ENCODE measurements at places on chromosomes 2 and 18.

DNA sequence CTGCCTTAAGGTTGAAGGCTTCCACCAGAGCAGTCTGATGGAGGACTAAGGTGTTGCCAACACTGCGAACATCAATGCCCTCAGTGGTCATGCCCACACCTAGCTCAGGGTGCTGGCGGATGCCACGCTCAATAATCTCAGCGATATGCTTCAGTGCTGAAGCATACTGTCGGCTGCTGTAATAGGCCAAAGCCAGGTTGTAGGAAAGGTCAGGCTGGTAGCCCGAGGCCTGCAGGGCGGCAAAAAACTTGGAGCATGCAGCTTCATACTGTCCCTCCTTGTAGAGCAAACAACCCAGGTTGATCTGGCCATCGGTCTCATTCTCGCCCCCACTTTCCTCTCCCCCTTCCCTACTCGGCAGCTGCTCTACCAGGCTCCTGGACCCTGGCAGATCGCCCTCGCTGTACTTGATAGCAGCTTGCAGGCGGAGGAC is 159.4 kb downstream of the AGPS start:
- DNase-seq: no peak

DNA sequence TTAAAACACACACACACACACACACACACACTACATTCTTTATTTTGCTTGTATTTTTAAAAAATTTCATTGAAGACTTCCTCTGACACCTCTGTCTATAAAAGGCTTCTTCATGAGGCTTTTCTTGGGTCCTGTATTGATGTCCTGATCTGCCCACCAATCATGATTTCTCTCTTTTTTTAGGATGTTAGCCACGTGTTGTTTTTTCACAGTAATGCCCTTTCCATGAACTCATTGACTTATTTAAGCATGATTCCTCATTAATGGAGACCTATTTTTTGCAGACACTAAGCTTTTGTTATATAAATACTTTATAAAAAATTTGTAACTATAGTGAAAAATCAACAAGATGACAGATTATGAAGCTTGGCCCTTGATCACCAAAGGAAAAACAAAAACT is 173.8 kb upstream of the CNTNAP5 start:
- no peak for DNase-seq

- DNase-seq: no peak
Observed at GRCh38 chr2:17557596-17557995, 17.1 kb downstream of the VSNL1 start.

GRCh38 chr2:190863946-190864345 is 16.7 kb upstream of the GLS start:
- no peak for DNase-seq
